NCI-H1436 treated with DMSO at 0.1 percent for 48 hours (cell line): ENCODE measurements at places on chromosomes 1 and 21.
A peak's percentile ranks its signal among the peaks of the same experiment; 100 is the strongest.

DNA sequence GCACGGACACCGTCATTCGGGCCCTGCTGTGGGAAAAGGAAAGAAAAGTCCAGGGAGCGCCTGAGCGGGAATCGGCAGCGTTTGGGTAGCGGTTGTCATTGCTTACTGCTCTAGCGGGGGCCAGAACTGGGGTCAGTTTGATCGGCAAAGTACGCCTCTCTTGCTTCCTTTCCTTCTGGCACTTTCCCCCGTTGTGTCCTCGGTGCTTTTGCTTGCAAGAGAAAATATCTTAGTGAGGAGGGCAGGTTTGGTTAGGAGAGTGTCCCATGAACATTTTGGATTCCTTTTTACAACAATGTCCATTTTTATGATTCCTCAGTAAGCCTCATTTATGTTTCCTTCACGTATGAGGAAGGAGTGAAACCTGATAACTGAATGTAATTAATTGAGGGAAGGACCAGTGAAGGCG lies 670 bp downstream of the ST3GAL3 start:
- no peak for DNase-seq

DNA sequence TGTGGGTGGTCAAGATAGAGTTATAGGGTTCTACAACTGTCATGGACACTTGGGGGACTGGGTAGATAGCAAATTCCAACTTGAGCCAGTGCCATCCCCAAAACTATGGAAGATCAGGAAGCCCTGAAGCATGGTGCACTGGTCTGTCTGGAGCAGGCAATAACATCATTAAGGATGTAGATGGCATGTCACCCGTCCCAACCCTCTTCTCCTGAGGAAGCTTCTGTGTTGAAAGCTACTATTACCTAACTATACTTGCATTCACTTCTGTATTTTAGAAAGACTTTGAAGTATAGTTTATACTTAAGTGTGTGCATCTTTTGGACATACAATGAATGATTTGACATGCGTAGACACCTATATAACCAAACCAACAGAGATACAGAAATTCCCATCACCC lies 32.9 kb downstream of the RABIF start:
- no peak for DNase-seq

DNA sequence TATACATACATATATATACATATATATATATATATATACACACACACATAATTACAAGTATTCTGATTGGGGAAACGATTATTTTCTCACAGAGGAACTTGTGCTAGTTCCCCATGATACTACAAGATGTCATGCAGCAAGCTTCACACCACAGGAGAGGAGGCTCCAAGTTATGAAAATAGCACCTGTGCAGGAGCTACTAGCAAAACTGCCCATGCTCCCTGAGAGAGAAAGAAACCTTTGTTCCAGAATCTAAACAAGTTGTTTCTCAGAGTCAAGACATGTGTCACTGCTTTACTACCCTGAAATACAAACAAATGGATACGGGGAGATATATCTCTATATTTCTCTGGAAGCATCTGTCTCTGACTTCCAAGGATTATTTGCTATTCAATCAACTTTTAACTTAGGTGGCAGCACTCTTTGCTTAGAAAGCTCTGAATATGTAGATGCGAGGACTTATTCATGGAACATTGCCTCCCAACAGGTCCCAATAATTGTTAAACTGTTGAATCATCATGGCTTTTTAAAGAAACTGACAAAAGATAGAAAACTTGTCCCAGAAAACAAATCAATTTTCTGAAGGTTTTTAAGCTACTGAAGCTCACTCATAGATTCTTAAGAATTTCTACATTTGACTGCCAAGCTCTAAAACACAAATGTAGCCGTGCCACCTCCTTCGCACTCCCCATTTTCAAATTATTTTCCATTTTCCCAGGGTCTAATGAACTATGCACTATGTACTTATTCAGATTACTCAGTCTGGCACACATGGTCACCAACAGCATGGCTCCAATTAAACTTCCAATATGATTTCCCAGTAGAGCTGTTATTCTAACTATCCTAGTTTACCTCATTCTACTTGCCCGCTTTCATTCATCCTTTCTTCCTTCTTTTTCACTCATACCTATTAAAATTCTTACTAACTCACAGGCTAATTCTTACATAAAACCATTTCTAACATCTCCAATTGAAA lies 929.1 kb downstream of the LTN1 start:
- no peak for DNase-seq

GRCh38 chr1:48109390-48110013 lies 112.3 kb upstream of the TRABD2B start:
- peak; percentile 7 for DNase-seq

- no peak for DNase-seq
Observed at GRCh38 chr1:39933956-39934941, 20.7 kb upstream of the MFSD2A start.

GRCh38 chr21:17834639-17835354 lies 15.6 kb upstream of the C21orf91 start:
- DNase-seq: no peak

DNA sequence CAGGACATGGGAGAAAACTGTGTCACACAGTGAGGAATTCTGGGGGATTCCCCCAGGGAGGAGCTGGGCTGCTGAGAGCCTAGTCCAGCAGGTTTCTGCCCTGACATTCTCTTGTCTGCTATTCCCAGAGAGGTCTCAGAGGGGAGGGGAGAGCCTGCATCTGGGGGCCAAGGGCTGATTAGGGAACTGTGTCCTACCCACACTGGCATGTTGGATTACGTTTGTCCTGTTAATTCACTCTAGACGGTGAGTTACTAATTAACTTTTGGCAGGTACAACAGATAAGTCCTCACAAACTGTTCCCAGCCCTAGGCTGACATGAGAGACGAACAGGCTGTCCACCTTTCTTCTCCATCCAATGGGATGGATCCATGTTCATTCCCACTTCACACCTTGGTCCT lies 2.6 kb upstream of the SH3BGRL3 start:
- no peak for DNase-seq

- no peak for DNase-seq
Observed at GRCh38 chr1:153099461-153100045, 5.2 kb upstream of the SPRR2E start.

DNA sequence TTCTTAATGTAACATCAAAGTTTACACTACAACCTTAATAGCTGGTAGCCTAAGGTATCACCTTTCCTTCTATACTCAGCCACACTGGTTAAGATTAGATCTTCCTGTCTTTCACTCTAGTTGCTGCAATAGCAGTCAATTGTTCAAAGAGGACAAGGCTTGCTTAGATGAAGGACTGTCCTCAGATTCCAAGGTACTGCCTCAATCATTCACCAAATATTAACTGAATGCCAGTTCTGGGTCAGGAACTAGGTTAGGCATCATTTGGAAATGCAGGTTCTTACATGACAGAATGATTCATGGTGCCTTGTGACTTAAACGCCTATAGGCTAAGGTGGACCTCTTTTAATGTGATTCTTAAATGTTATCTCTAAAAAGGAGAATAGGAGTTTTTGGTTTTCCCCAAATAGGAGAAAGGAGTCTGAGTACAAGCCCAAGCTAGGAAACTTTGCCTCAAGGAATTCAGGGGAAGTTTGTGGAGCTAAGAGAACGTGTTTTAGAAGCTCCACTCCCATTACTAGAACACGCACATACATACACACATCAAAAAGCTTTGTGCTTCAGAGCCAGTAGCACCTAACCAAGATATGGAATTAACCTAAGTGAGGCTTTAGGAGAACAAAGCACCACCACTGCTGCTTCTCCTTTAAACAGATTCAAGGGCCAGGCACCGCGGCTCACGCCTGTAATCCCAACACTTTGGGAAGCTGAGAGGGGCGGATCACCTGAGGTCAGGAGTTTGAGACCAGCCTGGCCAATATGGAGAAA lies 8.5 kb upstream of the WDR47 start:
- no peak for DNase-seq

- DNase-seq: no peak
Observed at GRCh38 chr1:40353082-40353481, 20.4 kb upstream of the SMAP2 start.

- no peak for DNase-seq
Observed at GRCh38 chr1:43704838-43705237, 2.5 kb upstream of the ST3GAL3 start.

GRCh38 chr1:14570514-14570913 lies 28.0 kb upstream of the KAZN start:
- DNase-seq: no peak

DNA sequence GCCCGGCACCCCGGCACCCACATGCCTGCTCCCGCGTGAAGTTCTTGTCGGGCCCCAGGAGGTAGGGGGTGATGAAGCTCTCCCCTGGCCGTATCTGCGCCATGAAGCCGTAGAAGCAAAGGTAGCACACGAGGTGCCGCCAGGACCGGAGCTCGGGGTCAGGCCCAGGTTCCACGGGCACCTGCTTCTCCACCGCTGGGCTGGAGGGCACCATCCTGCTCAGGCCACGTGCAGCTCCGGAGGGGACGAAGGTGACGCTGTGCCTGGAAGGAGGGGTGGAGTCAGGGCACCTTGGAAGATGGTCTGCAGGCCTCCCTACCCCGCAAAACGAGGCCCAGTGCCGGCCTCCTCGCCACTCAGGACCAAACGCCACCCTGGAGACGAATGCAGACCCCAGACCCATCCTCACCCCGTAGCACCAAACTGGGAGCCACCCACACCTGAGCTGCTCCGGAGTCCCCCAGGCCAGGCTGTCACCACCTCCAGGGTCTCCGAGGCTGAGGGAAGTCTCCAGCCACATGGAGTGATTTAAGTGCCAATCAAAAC lies 4.4 kb downstream of the SLC19A1 start:
- no peak for DNase-seq

DNA sequence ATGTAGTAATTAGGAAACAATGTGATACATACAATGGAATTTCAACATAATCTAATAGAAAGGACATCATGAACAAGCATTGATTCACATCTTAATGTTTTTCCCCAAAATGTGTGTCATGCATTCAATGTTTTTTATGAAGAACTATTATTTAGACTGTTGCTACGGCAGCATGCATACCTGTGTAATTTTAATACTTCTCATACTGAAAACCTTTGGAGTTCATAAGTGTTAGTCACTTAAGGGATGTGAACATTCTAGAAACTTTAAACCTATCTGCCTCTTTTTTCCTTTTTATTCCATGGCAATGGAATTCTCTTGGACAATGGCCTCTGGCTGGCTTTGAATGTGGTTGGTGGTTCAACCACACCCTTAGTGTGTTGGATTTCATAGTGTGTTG lies 48.6 kb downstream of the TMPRSS15 start:
- no peak for DNase-seq

- no peak for DNase-seq
Observed at GRCh38 chr1:30934613-30935012, 26.1 kb upstream of the SDC3 start.

- DNase-seq: no peak
Observed at GRCh38 chr1:153245466-153245865, 14.0 kb upstream of the LORICRIN start.

DNA sequence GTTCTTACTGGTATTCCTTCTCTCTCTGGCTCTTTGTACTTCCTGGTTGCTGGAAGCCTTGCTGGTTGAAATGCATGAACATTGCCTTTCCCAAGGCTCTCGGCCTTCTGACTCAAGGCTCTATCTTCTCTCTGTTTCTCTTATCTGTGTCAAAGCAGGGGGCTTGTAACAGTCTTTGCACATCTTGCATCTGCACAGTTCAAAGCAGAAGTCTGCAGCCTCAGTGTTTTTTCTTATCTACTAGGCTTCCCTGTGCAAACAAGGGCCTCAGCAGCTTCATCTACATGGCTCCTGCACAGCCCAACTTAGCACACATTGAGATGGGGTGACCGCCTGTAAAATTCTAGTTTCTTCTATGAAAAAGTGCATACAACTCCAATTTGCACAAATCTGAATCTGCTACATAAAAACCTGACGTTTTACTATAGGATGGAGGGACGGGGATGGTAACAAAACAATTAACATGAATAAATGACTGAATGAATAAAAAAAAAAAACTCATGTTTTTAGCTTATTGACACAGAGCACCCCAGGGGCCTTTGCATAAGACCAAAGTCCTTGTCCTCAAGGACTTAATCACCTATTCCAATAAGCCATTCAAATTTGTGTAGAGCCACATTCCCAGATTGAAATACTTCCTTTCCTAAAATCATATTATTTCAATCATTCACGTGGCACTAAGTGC lies 458.3 kb downstream of the LMO4 start:
- DNase-seq: no peak

GRCh38 chr21:37762606-37763005 lies 153.7 kb downstream of the KCNJ6 start:
- no peak for DNase-seq

DNA sequence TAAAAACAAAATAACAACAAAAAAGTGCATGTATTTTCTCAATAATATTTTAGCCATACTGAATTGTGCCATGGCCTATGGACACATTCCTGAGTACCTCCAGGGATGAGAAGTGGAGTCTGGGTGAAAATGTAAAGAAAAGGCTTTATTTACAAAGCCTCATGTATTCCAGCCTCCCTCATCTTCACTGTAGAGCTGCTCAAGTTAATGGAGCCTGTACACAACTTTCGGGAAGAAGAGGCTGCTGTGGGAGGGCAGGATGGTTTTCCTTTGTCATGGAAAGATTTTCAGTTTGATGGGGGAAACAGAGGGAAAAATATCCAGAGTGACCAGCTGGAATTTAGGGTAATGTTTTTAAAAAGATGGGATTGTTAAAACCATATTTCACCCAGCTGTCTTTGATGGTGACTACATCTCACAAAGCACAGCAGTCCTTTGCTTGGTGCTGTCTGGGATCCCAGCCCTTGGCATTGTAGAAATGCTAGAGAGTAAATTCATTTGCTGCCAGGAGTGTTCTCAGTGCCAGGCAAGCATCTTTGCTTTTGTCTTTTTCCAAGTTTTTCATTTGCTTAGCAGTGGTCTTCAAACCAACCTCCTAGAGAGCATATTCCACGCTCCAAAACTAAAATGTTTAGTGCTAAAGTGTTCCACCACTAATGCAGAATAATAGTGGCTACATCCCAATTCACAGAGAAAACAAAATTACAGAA lies 54.9 kb downstream of the DPT start:
- no peak for DNase-seq

DNA sequence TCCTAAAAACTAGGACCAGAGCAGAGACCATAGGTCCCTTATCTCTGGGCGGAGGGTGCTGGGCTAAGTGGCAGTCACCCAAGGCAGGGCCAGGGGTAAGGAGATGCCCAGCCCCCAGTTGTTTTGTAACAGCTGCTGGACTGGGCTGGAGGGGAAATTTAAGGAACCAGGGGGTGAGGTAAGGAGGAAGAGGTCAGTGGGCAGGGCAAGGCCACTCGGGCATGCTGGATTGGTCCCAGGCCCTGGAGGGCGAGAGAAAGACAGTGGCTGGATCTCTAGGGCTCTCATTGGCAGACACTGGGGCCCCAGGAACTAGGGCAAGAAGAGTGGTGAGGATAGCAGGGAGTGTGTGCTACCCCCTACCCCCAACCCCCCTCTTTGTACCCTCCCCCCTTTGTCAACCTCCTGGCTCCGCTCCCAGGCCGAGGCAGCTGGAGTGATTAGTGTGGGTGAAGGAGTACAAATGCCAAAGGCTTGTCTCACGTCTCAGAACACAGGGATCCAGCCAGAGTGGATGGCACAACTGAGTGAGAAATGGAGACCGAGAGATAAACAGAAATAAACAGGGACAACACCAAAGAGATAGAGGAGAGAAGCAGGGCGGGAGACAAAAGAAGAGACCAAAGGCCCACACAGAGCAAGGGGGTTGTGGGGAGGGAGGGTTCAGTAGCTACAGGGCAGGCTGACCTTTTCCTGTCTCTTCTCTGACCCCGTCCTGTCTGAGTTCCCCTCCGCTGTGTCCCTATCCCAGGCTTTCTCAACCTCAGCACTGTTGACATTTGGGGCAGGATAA lies 20.5 kb upstream of the THRAP3 start:
- DNase-seq: no peak

GRCh38 chr1:14778898-14779865 lies 180.7 kb downstream of the KAZN start:
- DNase-seq: no peak
